ENCODE measurements at places on chromosomes 1 and 21. TPM values are rescaled to one million over a fixed set of nuclear protein-coding genes. Genes with fewer than 3 reads are reported as not detected.

IL23R gene
- not detected for total RNA-seq

DNA sequence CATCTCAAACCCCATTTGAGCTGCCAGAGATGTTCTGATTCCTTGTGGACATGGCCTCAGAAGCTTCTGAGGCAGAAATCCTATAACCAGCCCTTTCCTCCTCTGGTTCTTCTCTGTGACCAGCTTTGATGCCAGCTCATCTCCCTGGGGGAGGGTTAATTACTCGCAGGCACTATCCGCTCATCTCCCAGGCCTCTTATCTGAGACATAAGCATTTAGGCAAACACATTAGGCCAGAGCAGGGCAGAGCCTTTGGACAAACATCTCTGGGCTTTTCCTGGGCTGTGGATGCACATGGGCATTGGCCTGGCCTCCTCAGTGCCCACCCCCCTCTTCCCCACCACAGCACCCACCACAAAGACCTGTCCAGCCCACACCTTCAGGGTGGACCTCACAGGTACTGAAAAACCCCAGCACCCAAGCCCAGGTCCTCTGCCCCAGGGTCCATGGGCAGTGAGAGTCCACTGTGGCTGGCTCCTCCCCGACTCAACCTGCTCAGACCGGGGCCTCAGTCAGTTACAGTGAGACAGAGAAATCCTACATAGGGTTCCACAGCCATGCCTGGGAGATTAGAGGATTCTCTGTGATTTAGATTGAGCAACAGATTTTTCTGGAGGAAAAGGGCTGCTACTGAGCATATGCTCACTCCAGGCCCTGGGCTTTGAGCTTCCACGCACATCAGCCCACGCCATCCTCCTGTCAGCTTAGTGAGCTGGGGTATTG is 26.9 kb downstream of the IGSF21 start:
- no peak for DNase-seq

DNA sequence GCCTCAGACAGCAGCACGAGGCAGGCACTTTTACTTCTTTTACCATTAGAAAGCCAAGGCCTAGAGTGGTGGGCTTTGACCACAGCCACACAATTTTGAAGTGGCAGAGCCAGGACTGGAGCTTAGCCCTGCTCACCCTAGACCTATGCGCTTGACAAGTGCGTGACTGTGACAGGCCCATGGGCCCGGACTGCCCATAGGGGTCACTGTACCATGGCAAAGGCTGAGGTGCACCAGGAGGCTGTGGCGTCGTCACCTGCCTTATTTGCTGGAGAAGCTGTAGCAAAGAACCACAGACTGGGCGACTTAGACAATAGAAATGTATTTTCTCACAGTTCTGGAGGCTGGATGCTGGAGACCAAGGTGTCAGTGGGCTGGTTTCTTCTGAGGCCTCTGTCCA is 2.6 kb upstream of the TMEM82 start:
- DNase-seq, result no peak

DNA sequence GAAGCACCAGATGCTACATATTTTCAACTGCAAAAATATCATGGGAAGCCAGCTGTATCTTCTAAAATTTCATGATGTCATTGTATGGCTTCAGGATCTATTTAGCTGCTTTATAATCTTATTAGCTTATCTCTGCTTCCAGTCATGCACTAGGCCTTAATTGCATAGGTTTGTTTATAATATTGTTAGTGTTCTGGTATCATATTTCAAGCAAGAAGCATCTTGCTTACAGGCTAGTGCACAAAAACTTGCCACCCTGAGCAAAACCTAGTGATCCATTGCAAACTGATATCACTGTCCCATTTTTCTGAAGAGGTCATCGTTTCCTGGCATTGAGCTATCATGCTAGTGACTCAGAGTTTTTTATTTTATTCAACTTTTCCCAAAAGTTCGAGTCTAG is 15.7 kb upstream of the NRIP1 start:
- no peak for DNase-seq

PM20D1 gene
- not detected for total RNA-seq

DNA sequence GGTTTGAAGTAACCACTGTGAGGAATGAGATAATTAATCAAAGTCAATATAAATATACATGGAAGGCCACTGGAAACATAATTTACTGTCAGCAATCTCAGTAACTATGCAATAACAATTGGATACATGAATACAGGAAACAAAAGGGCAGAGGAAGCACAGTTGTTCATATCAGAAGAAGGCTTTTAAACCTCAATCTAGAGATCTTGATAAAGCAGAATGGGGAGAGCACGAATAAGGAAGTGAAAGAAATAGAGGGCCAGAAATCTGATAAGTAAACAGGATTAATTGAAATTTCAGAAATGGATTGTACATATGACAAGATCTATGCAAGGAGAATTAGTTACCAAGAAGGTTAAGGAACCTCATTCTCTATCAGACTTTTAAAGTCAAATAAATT is 93.0 kb downstream of the EVI5 start:
- no peak for DNase-seq

- no peak for DNase-seq
These were observed 101.3 kb upstream of the ESRRG start for GRCh38 chr1:216824511-216824910.

SPRR2E gene
- not detected for total RNA-seq

KRTAP21-1 gene
- total RNA-seq, result not detected

DNA sequence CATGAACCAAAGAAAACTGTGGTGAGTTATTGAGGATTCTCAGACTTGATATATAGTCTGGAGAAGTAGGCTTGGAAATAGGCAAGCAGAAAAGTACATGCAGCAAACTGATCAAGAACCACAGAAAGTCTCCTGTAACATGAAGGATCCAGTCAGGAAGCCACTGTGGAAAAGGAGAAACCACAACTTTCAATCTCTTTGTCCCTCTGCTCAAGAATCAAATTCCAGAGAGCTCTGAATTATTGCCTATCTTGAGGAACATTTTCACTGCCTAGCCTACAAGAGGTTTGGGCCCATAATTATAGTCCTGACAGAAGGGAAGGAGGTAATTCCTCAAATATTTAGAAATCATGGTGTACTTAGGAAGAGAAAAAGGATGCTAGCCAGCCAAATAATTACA is 43.0 kb upstream of the ADAMTS1 start:
- DNase-seq, result peak; percentile 23

GRCh38 chr1:88802404-88802803 is 89.0 kb downstream of the GTF2B start:
- DNase-seq, result peak; percentile 26

GRCh38 chr1:184270556-184270955 is 116.3 kb upstream of the C1orf21 start:
- peak; percentile 62 for DNase-seq

- no peak for DNase-seq
These were observed 67.4 kb upstream of the SIPA1L2 start for GRCh38 chr1:232697187-232697822.

- no peak for DNase-seq
These were observed 115.6 kb downstream of the APP start for GRCh38 chr21:26055010-26055409.

- peak; percentile 12 for DNase-seq
These were observed 132.4 kb upstream of the TIAM1 start for GRCh38 chr21:31476263-31477022.

GRCh38 chr1:200862713-200863415 is 9.9 kb upstream of the GPR25 start:
- no peak for DNase-seq

IL20 gene
- total RNA-seq, result not detected

BTBD19 gene
- 8.2 TPM for total RNA-seq

CALML6 gene
- total RNA-seq, result 0.11 TPM

GRCh38 chr21:24852610-24853195 is 754.6 kb downstream of the MRPL39 start:
- DNase-seq, result no peak

- no peak for DNase-seq
These were observed 7.7 kb downstream of the IFI6 start for GRCh38 chr1:27664291-27664690.

AKNAD1 gene
- 2.7 TPM for total RNA-seq

KCNE2 gene
- total RNA-seq, result not detected

TENT5C gene
- total RNA-seq, result not detected

DNA sequence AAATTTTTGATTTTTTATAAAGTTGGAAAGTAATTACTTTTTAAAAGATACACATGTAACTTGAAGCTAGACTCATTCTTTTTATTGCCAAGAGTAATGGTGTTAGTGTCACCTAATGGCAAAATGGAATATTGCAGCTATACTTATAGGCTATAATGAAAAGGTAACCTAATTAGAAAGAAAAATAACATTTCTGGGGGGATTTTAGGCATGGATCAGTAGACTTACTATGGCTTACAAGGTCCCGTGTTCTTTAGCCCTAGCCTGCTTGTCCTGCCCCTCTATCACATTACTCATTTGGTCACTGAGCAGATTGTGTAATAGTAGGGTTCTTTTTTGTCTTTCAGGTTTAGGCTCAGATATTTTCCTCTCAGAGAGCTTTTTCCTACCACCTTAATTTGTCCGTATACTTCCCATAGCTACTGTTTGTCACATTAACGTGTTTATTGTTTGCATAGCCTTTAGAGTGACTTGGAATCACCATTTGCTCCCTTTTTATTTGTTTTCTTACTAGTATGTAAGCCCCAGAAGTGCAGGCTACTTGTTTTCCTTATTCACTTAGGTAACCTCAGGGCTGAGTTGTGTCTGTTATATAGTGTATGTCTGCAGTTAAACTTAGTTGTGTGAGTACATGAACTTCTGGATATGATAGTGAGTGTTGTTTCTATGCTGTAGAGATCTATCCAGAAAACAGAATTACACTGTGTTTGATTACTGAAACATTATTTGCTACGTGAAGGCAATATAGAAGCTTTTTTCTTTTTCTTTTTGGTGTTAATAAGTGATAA is 58.7 kb downstream of the RABGAP1L start:
- DNase-seq, result peak; percentile 30

GRCh38 chr1:36160388-36160948 is 4.5 kb downstream of the MAP7D1 start:
- DNase-seq, result peak; percentile 22

DNA sequence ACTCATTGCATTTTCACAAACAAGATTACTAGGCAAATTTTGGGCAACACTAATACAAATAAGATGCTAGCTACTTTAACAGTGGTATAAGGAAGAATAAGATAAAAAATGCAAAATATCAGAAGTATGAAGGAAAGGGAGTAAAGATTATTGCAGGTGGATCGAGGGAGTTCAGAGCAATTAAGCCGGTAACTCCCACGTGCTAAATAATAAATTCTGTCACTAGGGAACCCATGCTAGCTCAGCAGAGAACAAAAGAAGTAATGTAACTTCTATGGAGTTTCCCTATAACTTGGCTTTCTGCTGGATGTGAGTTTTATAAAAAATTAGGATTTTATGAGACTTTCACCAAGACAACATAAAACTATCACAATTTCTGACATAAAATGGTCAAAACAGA is 470.5 kb upstream of the RGS18 start:
- no peak for DNase-seq

CFHR1 gene
- not detected for total RNA-seq

DNA sequence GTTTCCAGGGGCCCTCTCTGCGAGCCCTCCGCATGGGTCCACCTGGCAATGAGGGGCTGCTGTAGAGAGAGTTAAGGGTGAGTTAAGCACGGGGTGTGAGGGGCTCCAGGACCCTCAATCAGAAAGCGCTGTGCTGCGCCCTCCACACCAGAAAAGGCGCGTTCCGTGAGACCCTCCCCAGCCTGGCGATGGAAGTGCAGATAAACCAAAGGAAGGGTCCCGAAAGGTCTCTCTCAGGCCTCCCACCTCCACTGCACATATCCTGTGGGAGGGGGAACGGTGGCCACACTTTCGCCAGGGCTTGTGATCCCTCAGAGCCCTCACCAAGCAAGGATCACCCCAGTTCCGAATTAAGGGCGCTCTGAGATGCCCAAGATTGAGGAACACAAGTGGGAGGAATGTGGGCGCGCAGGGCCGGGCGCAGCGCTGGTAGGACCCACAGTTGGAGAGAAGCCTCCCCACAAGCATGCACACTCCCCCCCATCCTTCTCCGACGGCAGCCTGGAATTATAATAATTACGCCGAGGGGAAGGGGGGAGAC is 1.1 kb downstream of the WNT3A start:
- DNase-seq, result no peak

GRCh38 chr1:33503506-33503905 is 31.1 kb downstream of the ZSCAN20 start:
- DNase-seq, result no peak

DNA sequence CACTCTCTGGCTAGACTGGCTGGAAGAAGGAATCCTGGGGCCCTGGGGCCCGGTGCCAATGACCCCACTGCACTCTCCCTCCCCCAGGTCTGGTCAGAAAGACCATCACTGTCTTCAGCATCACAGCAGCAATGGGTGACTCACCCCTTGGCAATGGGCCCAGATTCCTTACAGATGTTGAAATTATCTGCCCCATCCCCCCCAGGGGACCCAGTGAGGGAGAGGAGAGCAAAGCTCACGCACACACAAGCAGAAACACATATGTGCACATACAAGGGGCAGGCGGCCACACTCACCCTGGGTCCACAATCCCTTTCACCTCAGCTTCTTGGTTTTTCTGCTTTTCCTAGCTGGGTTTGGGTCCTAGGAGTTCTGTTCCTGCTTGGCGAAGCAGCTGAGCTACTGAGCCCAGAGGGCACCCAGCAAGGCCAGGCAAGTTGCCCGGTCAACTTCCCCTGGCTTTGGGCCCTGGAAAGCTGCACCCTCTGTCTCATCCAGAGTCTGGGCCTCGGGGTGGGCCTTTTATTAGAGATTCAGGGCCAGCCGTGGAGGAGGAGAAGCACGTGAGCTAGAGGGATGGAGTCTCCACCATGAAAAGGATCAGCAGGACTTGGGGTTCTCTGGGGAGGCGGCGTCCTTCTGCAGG is 2.6 kb downstream of the COL16A1 start:
- DNase-seq, result peak; percentile 95

DNA sequence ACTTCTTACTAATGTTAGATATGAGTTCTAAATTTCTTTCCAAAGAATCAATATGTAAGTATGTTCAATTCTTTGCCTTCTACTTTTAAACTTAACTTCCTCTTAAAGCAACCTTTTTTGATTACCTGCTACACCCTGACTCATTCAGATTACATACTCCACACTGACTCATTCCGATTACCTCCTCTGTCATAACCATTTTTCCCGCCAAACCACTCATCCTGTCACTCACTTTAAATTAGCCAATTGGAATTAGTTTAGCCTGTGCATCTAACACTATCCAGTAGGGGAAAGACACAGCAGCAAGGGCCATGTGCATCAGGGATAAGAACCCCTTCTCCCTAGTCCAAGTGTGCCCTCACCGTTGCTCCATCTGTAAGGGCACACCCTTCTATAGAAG is 815.5 kb downstream of the BRINP3 start:
- DNase-seq, result no peak

DNA sequence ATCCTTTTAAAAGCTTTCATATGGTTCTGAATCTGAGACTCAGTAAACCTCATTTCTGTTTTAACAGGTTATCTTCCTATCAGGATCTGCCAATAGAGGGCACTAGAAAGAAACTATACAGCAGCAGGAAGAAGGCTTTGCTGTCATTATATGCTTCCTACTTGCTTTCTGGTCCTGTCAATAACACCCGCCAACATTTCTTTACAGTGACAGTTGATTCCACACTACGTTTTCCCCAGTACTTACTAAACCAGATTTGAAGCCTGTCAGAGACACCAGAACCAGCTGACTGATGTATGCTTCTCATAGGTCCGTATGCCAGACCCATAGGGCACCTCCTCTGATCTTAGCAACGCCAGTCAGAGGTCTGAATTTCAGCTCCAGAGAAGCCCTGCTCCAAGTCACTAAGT is 341.0 kb upstream of the NEGR1 start:
- DNase-seq, result peak; percentile 73

- no peak for DNase-seq
These were observed 30.8 kb upstream of the PLPPR4 start for GRCh38 chr1:99233446-99233845.
